ENCODE measurements at places on chromosomes 11 and 22.
A peak's percentile ranks its signal among the peaks of the same experiment; 100 is the strongest.

DNA sequence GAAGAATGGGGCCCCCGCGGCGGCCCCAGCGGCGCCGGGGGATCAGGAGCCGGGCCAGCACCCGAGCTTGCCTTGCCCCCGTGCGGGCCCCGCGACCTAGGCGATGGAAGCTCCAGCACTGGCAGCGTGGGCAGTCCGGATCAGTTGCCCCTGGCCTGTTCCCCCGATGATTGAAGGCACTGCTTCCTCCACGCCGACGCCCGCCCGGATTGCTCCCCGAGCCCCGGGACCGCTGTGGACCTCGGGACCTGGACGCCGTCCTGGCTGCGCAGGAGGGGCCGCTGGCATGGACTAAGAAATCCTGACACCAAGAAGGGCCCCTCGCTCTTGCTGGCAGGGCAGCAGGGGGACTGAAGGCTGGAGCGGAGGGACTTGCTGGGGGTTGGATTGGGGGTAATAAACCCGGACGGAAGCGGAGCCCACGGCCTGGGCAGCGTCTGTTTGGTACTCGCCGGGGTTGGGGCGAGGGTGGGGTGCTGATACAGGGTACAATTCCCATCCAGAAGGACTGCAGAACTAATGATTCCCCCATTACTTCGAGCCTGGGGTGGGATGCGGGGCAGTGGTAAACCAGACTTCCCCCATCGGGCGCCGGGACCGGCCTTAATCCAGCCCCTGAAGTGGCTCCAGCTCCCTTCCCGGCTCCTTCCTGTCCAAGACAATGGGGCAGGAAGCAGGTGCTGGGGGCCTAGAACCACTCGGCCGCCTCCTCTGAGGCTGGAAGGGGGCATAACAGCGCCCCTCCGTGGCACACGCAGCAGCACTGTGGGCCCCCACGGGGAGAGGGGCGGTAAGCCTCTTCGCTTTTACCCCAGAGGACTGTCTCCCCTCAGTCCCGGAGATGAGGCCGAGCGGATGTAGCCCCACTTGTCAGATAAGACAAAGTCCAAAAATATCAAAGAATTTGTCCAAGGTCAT lies 1.0 kb downstream of the CCDC85B start:
- DNase-seq, result peak; percentile 63

DNA sequence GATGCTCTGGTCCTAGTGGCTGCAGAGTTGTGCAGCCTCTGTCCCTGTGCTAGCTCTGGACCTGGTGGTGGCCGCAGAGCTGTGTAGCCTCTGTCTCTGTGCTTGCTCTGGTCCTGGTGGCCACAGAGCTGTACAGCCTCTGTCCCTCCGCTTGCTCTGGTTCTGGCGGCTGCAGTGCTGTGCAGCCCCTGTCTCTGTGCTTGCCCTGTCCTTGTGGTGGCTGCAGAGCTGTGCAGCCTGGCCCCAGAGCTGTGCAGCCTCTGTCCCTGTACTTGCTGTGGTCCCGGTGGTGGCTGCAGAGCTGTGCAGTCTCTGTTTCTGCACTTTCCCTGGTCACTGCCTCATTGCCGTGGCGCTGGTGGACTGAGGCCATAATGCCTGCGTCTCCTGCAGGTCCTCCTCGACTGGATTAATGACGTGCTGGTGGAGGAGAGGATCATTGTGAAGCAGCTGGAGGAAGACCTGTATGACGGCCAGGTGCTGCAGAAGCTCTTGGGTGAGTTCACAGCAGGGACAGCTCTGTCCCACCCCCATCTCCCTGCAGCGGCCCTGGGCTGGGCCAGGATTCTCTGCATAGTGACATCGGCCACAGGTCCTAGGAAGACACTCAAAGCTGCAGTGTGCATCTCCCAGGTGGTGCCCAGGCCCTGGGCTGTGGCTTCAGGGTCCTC lies 61.9 kb upstream of the PARVG start:
- no peak for DNase-seq

- DNase-seq, result no peak
Observed at GRCh38 chr11:69634590-69634989, 6.4 kb upstream of the CCND1 start.

GRCh38 chr11:71305041-71305440 lies 52.7 kb upstream of the SHANK2 start:
- DNase-seq, result no peak

DNA sequence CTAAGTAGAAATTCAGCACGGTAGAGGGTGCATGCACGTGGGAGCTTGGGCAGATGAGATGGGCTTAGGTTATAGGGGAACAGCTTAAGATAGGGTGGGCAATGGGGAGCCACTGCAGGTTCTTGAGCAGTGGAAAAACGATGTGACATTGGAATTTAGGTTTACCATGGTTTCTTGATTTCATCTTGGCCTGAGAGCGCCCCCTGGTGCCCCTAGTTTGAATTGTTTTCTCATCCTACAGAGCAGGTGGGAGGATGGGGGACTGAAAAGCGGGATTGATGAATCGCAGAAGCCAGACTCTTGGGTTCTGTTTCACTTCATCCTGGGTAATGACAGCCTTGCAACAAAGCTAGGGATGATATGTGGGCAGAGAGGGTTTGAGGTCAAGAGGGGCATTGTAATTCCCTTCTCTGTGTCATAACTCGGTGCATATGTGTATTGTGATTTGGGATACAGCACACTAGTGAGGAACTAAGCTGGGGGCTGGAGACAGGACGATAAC lies 6.7 kb upstream of the MCAM start:
- peak; percentile 71 for DNase-seq

DNA sequence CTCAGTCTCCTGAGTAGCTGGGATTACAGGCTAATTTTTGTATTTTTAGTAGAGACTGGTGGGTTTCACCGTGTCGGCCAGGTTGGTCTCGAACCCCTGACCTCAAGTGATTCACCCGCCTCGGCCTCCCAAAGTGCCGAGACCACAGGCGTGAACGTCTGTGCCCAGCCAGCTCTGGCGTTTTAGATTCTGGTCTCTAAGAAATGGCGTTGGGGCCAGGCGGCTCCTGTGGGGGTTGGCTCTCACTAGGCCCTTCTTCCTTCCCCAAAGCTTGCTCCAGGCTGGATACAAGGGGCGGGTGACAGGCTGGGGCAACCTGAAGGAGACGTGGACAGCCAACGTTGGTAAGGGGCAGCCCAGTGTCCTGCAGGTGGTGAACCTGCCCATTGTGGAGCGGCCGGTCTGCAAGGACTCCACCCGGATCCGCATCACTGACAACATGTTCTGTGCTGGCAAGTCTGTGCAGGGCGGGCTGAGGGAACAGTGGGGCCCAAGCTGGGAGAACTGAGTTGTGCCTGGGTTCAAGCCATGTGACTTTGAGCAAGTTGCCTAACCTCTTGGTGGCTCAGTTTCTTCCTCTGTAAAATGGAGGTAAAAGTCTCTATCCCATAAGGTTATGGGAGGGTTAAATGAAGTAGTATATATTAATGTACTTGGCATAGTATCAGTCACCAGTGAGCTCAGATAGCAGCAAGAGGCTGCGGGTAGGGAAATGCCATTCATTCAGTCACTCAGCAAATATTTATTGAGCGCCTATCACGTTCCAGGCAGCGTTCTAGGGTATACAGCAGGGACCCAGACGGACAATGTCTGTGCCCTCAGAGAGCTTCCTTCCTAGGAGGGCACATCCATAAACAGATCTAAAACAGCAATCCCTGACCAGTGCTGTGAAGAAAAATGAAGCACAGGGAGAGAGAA lies 10.4 kb downstream of the F2 start:
- DNase-seq, result no peak

GRCh38 chr11:61973476-61974162 lies 6.2 kb upstream of the FTH1 start:
- no peak for DNase-seq
